ENCODE measurements at places on chromosomes 3 and 15. TPM values are rescaled to one million over a fixed set of nuclear protein-coding genes. Genes with fewer than 3 reads are reported as not detected.

- H3K4me1 ChIP-seq = no peaks in the 10 kb centered on the region
- no peak for DNase-seq
- no peak overlapping the region for H3K27ac ChIP-seq
- H3K36me3 ChIP-seq = no peaks in the 10 kb centered on the region
- peaks cover 15% of the 10 kb centered on the region for H3K27me3 ChIP-seq
These were observed 99.5 kb downstream of the CHRNA7 start for GRCh38 chr15:32129815-32130214.

GRCh38 chr15:67551207-67551743, 8.8 kb downstream of the MAP2K5 start:
- H3K36me3 ChIP-seq = peaks cover 12% of the 10 kb centered on the region
- H3K4me1 ChIP-seq = peaks cover 31% of the 10 kb centered on the region
- H3K4me3 ChIP-seq = no peak overlapping the region
- no peak for DNase-seq
- no peaks in the 10 kb centered on the region for H3K27me3 ChIP-seq

DAPK2 gene
- 17.6 TPM for total RNA-seq

DNA sequence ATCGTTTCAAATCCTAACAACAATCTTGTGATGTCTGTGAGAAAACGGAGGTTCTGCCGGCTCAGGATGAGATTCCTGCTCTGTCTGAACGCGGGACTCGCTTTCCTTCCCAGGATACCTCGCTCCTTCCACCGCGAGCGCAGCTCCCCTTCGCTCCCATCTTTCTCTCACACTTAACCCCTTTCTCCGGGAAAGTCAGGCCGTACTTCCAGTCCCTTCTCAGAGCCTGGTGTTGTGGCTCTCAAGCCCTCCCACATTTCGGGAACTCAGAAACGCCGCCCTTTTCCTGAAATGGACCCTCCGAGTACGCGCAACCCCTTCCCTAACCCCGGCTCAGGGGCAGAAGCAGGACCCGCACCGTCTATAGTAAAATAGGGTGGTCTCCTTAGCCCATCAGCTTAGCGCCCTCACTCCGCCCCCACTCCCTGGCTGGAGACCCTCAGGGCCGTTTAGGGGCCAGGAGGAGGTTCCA, 378 bp upstream of the FEM1B start:
- peak overlapping the region; percentile 95 for H3K4me3 ChIP-seq
- peak overlapping the region; percentile 97 for H3K27ac ChIP-seq
- H3K4me1 ChIP-seq = peaks cover 57% of the 10 kb centered on the region

- peak overlapping the region; percentile 32 for H3K4me3 ChIP-seq
- peak; percentile 88 for DNase-seq
- H3K27ac ChIP-seq = no peak overlapping the region
- no peaks in the 10 kb centered on the region for H3K36me3 ChIP-seq
- H3K27me3 ChIP-seq = peaks cover 7% of the 10 kb centered on the region
These were observed 8.2 kb upstream of the ANKRD63 start for GRCh38 chr15:40290918-40291574.

- peak overlapping the region; percentile 57 for H3K27ac ChIP-seq
- H3K4me3 ChIP-seq = peak overlapping the region; percentile 83
- DNase-seq = no peak
These were observed 938 bp upstream of the SLCO2A1 start for GRCh38 chr3:134030379-134031347.

CCDC54 gene
- not detected for total RNA-seq

DNA sequence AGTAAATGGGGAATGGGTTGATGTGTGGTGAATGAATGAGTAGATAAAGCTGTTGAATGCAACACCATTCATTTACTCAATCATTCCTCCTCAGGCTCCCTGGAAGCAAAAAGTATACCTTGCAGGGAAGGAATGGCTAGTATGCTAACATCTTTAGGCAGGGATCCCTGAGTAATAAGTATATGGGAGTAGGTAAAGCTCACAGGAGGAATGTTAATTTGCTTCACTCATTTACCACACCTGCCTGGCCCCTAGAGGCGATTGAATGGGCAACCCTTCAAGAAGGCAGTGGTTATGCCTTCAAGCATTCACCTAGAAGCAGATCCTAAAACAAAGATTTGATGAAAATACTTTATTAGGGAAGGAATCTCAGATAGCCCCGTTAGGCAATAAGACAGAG, 208.7 kb upstream of the GADL1 start:
- no peak overlapping the region for H3K4me3 ChIP-seq
- DNase-seq = no peak
- H3K36me3 ChIP-seq = no peaks in the 10 kb centered on the region
- H3K27ac ChIP-seq = no peak overlapping the region
- peaks cover 11% of the 10 kb centered on the region for H3K27me3 ChIP-seq

DNA sequence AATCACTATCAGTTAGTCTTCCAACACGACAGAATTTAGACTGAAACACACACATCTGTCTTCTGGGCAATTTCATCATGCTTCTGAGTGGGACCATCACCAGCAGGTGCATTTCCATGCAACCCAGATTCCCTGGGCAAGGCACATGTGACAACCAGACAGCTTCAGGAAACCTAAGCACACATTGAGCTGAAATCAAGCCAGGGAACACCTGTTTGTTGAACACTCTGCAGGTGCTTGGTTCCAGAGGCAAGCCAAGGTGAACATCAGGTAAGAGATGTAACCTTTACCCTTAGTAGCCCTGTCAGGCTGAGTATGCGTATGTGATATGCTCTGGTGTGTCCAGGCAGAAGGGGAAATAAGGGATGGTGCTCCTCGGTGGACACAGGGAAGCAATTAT, 3.3 kb upstream of the PSMD2 start:
- no peak overlapping the region for H3K4me3 ChIP-seq
- no peak for DNase-seq
- peaks cover 14% of the 10 kb centered on the region for H3K27me3 ChIP-seq
- peaks cover 16% of the 10 kb centered on the region for H3K4me1 ChIP-seq
- peaks cover 3% of the 10 kb centered on the region for H3K36me3 ChIP-seq

GRCh38 chr15:75069301-75069925, 46.0 kb downstream of the PPCDC start:
- H3K36me3 ChIP-seq = peaks cover 7% of the 10 kb centered on the region
- no peaks in the 10 kb centered on the region for H3K27me3 ChIP-seq
- H3K4me1 ChIP-seq = peaks cover 13% of the 10 kb centered on the region
- H3K27ac ChIP-seq = no peak overlapping the region
- DNase-seq = peak; percentile 74

GRCh38 chr3:10228248-10228950, 19.9 kb upstream of the TATDN2 start:
- DNase-seq = no peak
- H3K27me3 ChIP-seq = no peaks in the 10 kb centered on the region
- no peaks in the 10 kb centered on the region for H3K36me3 ChIP-seq
- H3K4me1 ChIP-seq = peaks cover 10% of the 10 kb centered on the region
- no peak overlapping the region for H3K4me3 ChIP-seq

DNA sequence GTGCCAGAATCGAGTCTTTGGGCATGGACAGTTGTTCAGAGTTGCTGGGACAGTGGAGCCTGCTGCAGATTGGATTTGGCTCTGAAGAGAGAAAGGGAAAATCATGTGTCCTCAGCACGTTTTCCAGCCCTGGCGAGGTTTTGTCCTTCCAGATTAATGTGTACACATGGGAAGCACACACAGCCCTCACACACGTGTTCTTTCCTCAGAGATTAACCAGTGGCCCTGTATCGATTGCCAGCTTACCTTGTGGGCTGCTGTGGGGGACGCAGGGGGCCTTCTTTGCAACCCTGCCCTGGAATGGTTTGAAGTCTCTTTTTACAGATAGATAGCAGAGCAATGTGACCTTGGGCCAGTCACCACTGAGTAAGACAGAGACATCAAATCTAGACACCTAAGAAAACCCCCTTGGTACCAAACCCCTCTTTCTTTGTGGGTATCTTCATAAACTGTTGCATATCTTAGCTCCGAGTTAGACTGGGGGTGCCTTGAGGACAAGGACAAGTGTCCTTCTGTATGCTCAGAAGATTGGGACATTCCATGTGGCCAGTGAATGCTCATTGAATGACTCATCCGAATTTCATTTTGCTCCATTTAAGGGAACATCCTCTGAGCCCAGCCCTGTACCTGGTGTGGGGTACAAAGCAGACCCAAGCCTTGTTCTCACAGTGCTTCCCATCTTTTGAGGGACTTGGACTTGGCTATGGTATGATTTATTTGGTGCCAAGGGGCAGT, 48.0 kb downstream of the SMAD6 start:
- no peak for DNase-seq
- no peaks in the 10 kb centered on the region for H3K27me3 ChIP-seq
- peaks cover 65% of the 10 kb centered on the region for H3K4me1 ChIP-seq
- H3K4me3 ChIP-seq = no peak overlapping the region

DNA sequence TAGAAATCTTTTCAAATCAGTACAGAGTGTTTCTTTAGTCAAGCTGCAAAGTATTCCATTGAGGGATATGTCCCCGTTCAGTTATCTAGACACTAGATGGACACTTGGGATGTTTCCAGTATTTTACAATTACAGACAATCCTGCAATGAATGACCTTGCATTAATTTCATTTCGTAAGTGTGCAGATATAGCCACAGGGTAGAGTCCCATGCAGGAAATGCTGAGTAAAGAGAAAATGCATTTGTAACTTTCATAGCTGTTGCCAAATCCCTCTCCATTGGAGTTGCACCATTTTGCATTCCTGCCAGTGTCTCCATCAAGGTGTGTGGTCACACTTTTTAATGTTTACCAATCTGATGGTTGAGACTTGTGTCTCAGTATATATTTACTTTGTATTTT, 92.5 kb downstream of the LIPC start:
- no peaks in the 10 kb centered on the region for H3K27me3 ChIP-seq
- no peaks in the 10 kb centered on the region for H3K36me3 ChIP-seq
- no peak for DNase-seq
- H3K4me1 ChIP-seq = peaks cover 57% of the 10 kb centered on the region
- H3K4me3 ChIP-seq = no peak overlapping the region

GRCh38 chr3:67642190-67642589, 12.2 kb downstream of the SUCLG2 start:
- no peak for DNase-seq
- peaks cover 6% of the 10 kb centered on the region for H3K36me3 ChIP-seq
- H3K4me1 ChIP-seq = peaks cover 18% of the 10 kb centered on the region
- no peak overlapping the region for H3K27ac ChIP-seq

DNA sequence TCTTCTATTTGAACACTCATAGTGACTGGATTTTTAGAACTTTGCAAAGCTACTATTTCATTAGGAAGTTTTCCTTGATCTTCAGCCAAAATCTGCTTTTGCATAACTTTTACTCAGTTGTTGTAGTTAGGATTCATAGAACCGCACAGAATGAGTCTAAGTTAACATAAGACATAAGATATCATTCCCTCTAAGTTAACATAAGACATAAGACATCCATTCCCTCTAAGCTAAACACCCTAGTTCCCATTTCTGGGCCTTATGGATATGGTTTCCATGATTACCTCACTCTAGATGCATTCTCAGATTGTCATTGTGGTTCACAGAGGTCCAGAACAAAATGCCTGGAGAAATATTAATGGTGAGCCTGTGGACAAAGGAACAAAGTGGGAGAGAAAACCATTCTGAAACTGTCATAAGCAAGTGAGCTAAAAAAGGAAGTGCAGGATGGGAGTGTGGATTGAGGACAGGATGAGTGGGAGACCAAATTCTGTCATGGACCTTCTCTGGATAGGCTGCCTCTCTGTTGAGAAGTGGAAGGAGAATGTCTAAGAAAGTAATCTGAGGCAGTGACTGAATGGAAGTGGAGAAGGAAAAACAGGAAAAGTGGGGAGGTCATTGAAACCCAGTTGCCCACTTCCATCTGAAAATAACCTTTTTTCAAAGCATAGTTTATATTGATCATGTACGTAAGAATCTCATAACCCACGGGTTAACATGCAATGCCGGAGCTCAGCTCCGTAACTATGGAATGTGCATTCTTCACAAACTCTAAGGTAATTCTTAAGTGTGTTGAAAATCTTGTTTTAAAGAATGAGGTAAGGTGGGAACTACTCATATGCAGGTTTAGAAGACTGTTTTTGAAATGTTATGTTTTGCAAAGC, 37.4 kb upstream of the SECISBP2L start:
- H3K27ac ChIP-seq = peak overlapping the region; percentile 24
- peaks cover 8% of the 10 kb centered on the region for H3K4me1 ChIP-seq
- DNase-seq = no peak
- H3K36me3 ChIP-seq = no peaks in the 10 kb centered on the region
- H3K4me3 ChIP-seq = no peak overlapping the region

INSYN1 gene
- 8.0 TPM for total RNA-seq

BFSP2 gene
- total RNA-seq = not detected

GRCh38 chr3:64122476-64122875, 99.2 kb upstream of the PSMD6 start:
- H3K36me3 ChIP-seq = peaks cover 29% of the 10 kb centered on the region
- no peak for DNase-seq
- no peak overlapping the region for H3K27ac ChIP-seq
- no peak overlapping the region for H3K4me3 ChIP-seq
- no peaks in the 10 kb centered on the region for H3K4me1 ChIP-seq

SERPINI1 gene
- total RNA-seq = 1.3 TPM

STARD5 gene
- total RNA-seq = 1.3 TPM

- H3K4me3 ChIP-seq = peak overlapping the region; percentile 80
- peaks cover 2% of the 10 kb centered on the region for H3K36me3 ChIP-seq
- peak overlapping the region; percentile 75 for H3K27ac ChIP-seq
- peaks cover 3% of the 10 kb centered on the region for H3K27me3 ChIP-seq
These were observed 2.5 kb downstream of the SHF start for GRCh38 chr15:45185069-45185779.

- no peaks in the 10 kb centered on the region for H3K36me3 ChIP-seq
- H3K27me3 ChIP-seq = peaks cover 2% of the 10 kb centered on the region
- no peak overlapping the region for H3K4me3 ChIP-seq
- H3K27ac ChIP-seq = no peak overlapping the region
- H3K4me1 ChIP-seq = no peaks in the 10 kb centered on the region
These were observed 17.7 kb upstream of the ZBBX start for GRCh38 chr3:167397826-167398225.

GRCh38 chr15:64067564-64068030, 21.3 kb upstream of the DAPK2 start:
- H3K27me3 ChIP-seq = no peaks in the 10 kb centered on the region
- H3K4me3 ChIP-seq = no peak overlapping the region
- peaks cover 26% of the 10 kb centered on the region for H3K4me1 ChIP-seq
- no peak overlapping the region for H3K27ac ChIP-seq
- peaks cover 7% of the 10 kb centered on the region for H3K36me3 ChIP-seq

KLF15 gene
- 5.7 TPM for total RNA-seq

CCR9 gene
- not detected for total RNA-seq

GRCh38 chr15:72923289-72923688, 129.0 kb upstream of the NEO1 start:
- no peak overlapping the region for H3K27ac ChIP-seq
- H3K36me3 ChIP-seq = no peaks in the 10 kb centered on the region
- H3K4me3 ChIP-seq = no peak overlapping the region

- H3K36me3 ChIP-seq = no peaks in the 10 kb centered on the region
- H3K4me1 ChIP-seq = no peaks in the 10 kb centered on the region
- no peak overlapping the region for H3K27ac ChIP-seq
- H3K4me3 ChIP-seq = no peak overlapping the region
These were observed 76.9 kb upstream of the FRMD4B start for GRCh38 chr3:69462826-69463100.

GRCh38 chr3:71520161-71521020, 63.1 kb downstream of the FOXP1 start:
- peaks cover 49% of the 10 kb centered on the region for H3K4me1 ChIP-seq
- no peak for DNase-seq
- H3K27ac ChIP-seq = peak overlapping the region; percentile 69
- no peaks in the 10 kb centered on the region for H3K27me3 ChIP-seq

HLTF gene
- total RNA-seq = 29.2 TPM

AGTR1 gene
- 2.1 TPM for total RNA-seq

DNAH12 gene
- total RNA-seq = 0.08 TPM

- no peak overlapping the region for H3K27ac ChIP-seq
- no peak for DNase-seq
These were observed 48.1 kb downstream of the LIPC start for GRCh38 chr15:58479941-58480340.
